ENCODE measurements at places on chromosomes 13 and 19. TPM values are rescaled to one million over a fixed set of nuclear protein-coding genes. Genes with fewer than 3 reads are reported as not detected.

DNA sequence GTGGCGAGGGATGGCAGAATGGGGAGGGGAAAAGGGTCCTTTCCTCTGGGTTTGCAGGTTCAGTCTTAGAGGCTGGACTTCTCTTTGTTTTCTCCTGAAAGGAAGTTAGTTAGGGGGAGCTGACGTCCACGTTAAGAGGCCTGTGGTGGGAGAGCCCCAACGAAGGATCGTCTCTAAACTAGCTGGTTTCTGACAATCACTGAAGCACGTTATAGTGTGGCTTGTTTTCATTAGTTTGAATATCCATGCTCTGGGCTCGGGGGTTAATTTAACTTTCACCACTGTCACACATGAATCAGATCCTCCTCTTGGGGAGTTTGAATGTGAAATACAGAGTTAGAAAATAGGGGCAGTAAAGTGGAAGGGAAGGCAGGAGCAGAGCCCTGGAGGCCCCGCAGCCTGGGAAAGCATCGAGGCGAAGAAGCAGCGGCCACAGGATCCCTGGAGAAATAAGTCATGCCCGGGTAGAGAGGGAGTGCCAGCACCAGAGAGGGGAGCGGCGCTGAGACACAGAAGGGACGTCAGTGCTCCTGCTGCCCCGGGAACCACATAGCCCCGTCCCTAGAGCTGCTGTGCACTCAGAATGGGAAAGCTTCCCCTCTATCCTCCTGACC is 31.1 kb upstream of the AMER2 start:
- DNase-seq = no peak

DNA sequence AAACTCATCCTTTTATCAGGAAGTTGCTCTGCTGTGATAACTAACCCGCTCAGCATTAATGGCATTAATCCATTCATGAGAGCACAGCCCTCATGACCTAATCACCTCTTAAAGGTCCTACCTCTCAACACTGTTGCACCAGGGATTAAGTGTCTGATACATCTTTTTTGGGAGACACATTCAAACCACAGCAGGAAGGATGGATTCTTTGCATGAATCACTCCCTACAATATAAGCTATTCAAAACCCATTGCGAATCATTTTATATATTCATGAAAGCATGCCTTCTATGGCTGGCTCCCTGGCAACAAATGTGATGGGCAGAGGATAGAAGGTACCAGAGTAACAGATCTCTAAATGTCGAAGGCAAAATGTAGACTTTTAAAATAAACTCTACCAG is 27.6 kb downstream of the ARL11 start:
- DNase-seq = no peak

- DNase-seq = no peak
Observed at GRCh38 chr13:102792396-102792795, 6.4 kb downstream of the POGLUT2 start.

- no peak for DNase-seq
Observed at GRCh38 chr13:87234981-87235380, 436.2 kb upstream of the SLITRK5 start.

The SIGLEC10 gene
- polyA plus RNA-seq = 1.3 TPM

The GPR183 gene
- polyA plus RNA-seq = 9.6 TPM

The KCTD12 gene
- 234 TPM for polyA plus RNA-seq

The CEACAM20 gene
- polyA plus RNA-seq = not detected
